Fibroblast of the conjunctiva (primary cell): ENCODE measurements at places on chromosomes 13 and 19.
A peak's percentile ranks its signal among the peaks of the same experiment; 100 is the strongest.

- no peak for DNase-seq
These were observed 2.8 kb downstream of the COL4A2 start for GRCh38 chr13:110309661-110310524.

DNA sequence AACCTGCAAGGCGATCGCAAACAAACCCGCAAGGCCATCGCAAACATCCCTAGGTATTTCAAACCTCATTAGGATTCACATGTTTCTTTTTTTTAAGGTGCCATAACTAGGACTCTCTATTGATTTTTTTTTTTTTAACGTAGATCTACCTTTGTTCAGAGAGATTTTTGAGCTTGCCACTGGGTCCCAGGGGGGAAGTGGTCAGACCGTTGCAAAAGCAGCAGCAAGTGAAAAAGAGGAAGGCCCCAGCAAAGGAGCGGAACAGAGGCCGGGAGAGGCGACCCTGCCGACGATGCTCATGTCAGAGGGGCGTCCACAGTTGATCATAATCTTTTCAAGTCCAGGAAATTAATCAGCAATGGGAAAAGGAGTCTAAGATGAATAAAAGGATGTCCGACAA, 32.7 kb upstream of the FLT1 start:
- DNase-seq, result no peak

- no peak for DNase-seq
These were observed 28.0 kb downstream of the ZFR2 start for GRCh38 chr19:3840804-3841203.

GRCh38 chr13:29583073-29583785, 12.3 kb downstream of the SLC7A1 start:
- no peak for DNase-seq

GRCh38 chr13:35162420-35162819, 220.3 kb downstream of the NBEA start:
- no peak for DNase-seq

- no peak for DNase-seq
These were observed 3.3 kb upstream of the ATP1A3 start for GRCh38 chr19:41997121-41997850.

DNA sequence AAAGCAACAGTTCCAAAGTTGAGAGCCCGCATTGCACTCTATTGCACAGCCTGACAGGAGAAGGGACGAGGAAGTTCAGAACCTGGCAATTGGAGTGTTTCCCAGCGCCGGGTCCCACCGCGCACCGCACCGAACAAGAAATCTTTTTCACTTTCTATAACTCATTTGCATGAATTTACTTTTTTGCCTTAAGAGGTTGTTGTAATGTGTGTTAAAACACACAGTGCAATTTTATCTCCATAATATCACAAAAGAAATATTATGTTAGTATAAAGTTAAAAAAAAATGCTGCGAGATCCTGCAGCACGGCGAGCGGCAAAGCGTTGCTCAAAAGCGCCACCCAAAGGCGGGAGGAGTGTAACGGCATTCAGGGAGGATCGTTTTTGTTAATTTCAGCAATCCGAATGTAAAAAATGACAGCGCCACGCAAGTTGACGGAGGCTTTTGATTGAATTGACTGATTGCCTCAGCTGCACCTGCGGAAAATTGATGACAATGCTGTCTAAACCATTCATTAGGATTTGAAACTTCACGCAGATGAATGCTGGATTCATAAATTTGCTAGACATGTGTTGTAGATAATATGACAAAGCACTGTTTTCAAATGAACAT, 303.6 kb upstream of the ZNF507 start:
- peak; percentile 8 for DNase-seq

GRCh38 chr19:29266603-29267002, 53.7 kb upstream of the UQCRFS1 start:
- no peak for DNase-seq

DNA sequence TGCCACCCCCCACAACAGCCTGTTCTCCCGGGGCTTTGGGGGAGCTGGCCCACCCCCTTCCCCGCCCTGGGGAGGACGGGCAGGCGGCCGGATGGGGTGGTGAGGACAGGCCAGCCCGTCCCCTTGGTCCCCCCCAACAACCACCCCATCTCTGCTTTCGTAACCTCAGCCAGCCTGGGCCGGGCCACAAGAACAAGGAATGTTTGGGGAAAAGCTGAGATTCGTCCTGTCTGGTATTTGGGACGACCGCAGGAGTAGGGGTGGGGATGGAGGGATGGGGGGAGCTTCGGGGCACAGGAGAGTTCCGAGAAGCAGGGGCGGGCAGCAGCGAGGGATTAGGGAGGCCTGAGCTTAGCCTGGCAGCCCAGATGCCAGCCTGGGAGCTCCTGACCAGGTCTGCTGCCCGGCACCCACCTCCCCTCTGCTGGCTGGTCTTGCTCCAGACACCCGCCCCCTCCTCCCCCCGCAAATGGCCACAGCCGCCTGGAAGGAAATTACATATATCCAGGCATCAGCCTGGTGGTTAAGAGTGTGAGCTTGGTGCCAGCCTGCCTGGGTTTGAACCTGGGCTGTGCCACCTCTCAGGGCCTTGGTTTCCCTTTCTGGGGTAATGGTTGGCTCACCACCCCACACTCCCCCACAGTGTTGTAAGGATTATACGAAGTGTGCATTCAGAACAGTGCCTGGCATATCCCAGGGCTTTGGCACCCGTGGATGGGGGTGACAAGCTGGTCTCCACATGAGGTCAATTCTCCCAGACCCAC, at the start of gene PODNL1:
PODNL1 (minus strand) TSS at position 117 of the 764 bp plus-strand sequence. CDS start 236 bp downstream, outside the sequence.
- DNase-seq, result peak; percentile 40

DNA sequence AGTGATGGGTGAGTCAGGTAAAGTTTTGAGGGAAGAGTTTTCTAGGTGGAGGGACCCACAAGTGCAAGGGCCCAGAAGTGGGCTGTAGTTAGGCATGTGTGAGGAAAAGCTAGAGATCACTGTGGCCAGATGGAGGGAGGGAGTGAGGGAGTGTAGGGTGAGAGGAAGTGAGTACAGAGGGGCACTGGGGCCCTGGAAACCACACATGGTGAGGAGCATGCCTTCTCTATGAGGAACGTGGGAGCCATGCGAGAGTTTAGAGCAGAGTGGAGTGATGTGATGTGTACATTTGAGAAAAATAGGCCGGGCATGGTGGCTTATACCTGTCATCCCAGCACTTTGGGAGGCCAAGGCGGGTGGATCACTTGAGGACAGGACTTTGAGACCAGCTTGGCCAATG, 14.7 kb upstream of the SHKBP1 start:
- DNase-seq, result no peak

GRCh38 chr19:35444735-35445134, 3.3 kb upstream of the FFAR2 start:
- no peak for DNase-seq

DNA sequence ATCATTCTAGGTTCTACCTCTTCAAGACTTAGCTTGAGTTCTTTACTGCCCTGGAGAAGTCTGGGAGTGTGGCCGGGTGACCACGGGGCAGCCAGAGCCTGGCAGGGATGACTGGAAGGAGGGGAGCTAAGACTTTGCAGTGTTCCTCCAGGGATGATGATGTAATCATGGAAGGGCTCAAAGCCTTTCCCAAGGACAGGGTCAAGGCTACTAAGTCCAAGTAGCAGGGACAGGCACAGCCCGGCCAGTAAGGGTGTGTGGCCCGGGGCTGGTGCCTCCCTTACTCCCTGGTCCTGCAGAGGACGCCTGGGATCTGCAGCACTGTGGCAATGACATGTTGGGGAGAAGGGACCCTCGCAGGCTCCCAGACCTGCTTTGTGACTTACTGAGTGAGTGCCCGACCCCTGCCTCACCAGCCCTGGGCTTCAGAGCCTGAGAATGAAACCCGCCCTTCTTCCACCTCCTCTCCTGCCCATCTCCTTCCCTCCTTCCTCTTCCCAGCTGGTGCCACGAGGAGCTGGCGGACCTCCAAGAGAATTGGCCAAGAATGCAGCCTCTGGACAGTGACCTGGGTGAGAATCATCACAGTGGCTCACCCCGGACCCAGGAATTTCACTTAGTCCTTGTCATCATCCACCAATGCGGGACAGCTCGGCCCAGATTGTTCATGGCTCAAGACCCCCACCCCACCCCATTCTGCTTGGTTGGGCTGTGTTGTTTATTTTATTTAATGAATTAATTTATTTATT, 15.6 kb upstream of the FBXO17 start:
- DNase-seq, result no peak

DNA sequence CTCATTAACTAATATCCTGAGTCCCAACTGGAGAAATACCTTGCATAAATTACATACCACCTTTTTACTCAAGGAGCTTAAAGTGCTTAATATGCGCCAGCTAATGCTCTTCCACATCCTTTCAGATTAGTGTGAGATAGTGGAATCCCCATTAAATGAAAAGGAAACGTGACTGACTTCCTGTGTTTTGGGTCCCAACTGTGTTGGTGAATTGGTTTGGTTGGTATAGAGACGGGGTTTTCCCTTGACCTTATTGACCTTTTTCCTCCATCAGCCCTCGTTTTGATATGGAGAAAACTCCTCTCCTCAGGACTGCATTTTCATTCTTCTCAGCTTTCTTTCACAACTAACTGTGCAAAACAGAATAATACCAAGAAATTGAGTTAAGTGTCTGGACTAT, 163.5 kb downstream of the PAN3 start:
- no peak for DNase-seq
